ENCODE measurements at places on chromosomes 3 and 15.

DNA sequence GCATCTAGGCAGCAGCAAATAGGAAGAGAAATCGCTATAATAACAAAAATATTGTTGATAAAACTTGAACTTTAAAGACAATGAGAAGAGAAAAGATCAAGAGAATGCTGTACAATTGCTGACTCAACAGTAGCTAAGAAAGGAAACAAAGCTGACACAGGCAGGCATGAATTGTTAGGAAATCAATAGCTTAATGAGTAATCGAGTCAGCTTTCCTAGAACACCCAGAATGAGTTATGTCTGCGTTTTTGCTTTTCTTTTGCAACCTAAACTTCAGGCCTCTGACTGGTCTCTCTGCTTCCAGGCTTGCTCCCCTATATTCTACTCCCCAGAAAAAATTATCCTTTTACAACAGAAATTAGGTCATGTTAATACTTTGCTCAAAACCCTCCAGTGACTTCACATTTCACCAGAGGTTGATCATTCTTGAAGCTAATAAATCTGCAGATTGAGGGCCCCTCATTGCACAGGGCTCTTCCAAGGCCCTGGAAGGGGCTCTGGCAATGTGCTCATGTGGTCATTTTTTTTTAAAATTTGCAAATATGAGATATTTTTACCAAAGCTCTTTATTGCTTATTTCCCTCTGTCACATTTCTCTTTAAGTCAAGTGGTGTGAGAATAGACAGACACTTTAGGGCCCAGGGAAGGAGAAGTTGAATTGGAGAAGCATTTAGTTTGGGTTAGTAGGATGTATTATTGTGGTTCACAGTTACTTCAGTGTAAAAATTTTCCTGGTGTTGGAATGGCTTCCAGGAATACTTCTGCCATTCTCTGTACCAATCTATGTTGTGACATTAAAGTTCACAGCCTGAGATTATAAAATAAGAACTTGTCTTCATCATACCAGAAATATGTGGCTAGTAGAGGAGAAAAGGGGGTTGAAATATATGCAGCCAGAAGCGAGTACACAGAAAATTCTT is 116.3 kb downstream of the TMCO5A start:
- no peak for DNase-seq

GRCh38 chr3:53083949-53084309 is 38.1 kb upstream of the SFMBT1 start:
- DNase-seq, result no peak

GRCh38 chr15:92617549-92618520 is 37.7 kb downstream of the FAM174B start:
- peak; percentile 75 for DNase-seq

GRCh38 chr3:130894986-130895280 is 1.0 kb downstream of the ATP2C1 start:
- peak; percentile 25 for DNase-seq

GRCh38 chr3:192382861-192383260 is 344.5 kb downstream of the FGF12 start:
- no peak for DNase-seq

DNA sequence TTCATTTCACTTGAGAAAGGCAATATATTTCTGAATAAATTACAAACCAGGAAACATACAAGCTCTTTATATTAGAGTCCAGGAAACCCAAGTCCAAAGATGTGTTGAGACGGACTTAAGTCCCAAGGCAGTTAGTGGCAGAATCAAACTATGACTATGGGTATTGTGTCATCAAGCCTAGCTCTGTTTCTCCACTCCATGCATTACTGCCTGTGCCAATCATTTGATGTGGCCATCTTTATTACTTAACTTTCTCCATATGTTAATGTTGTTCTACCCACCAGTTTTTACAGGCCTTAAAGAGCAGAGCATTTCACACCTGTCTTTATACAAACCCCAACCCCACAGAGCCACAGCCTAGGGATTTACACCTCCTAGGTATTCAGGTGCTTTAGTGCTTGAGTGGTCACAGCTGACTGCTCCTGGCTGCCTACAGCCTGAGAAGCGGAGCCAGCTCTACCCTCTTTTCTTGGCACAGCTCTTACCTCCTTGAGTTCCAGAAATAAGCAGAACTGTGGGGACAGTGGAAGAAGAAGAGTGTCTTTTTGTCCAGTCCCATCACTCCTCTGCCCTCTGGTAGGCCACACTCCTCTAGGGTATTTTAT is 92.1 kb downstream of the DTWD1 start:
- DNase-seq, result no peak

- DNase-seq, result no peak
Measured at GRCh38 chr3:57062101-57062631, 1.7 kb downstream of the SPATA12 start.

DNA sequence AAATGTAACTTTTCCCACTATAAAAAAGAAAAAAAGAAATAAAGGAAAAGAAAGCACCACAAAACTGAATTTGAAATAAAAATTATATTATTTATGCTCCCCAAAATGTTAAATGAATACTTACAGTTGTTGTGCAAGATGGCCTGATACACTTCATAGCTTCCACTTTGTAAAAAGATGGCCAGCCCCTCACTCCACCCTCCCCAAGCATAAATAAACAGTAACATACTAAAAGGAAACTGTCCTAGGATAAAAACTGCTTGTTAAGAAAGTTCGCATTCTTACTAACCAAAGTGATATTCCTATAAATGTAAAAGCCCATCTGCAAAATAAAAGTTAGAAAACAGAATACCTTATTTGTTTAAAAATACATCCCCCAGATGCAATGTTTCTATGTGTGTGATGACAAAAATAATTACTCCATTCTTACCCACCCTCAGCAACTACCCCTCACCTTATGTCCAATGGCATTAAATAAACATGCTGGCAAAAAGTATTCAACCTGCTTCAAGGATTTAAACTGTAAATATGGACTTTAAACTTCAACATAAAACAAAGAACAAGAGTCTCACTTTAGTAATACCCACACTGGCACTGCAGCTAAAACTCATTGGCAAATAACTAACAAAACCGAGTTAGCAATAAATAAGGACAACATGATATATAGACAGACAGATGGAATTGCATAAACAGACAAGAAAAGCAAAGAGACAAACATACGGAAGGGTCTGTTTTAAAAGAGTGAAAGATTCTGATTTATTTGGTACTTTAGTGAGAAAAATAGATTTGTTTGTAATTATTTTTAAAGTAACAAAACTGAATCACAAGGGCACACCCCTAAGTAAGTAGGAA is 47.7 kb downstream of the ZBTB20 start:
- peak; percentile 11 for DNase-seq

GRCh38 chr3:41327718-41328117 is 128.4 kb downstream of the CTNNB1 start:
- DNase-seq, result no peak

DNA sequence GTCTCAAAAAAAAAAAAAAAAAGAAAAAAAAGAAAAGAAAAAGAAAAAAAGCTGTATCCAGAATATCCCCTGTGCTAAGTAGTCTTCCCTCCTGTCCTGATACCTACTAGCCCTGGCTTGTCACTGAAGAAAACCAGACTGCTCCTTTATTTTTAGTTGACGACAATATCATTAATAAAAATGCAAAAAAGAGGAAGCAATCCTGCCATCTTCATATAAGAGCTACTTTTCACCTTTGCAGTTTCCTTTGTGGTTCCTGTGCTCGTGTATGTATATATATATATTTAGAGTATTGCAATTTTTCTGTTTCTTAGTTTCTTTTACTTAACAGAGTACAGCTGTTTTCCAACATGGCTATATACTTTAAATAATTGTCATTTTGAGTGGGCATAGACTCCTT is 13.6 kb downstream of the C3orf20 start:
- DNase-seq, result no peak

- DNase-seq, result no peak
Measured at GRCh38 chr3:112769286-112769978, 77.2 kb downstream of the CD200R1L start.

- DNase-seq, result peak; percentile 40
Measured at GRCh38 chr3:63349583-63350573, 71.8 kb downstream of the SYNPR start.

GRCh38 chr3:169310184-169310939 is 353.1 kb downstream of the MECOM start:
- DNase-seq, result no peak

DNA sequence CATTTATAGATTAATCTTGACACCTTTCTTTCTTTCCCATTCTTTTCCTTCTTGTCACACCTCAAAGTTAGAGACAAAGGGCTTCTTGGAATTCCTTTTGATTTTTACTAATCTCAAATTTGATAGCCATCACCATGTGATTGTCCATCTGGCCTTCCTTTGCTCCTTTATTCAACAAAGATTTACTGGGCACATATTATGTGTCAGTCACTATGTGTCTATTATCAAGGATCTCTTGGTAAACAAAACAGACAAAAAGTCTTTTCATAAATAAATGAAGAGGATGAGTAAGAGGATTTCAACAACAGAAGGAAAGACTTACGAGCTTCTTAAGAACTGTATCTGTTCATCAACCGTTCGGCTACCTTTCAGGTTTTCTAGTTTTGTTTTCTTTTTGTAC is 56.5 kb downstream of the SAMMSON start:
- DNase-seq, result no peak

GRCh38 chr3:136547293-136547692 is 204.9 kb downstream of the STAG1 start:
- no peak for DNase-seq

DNA sequence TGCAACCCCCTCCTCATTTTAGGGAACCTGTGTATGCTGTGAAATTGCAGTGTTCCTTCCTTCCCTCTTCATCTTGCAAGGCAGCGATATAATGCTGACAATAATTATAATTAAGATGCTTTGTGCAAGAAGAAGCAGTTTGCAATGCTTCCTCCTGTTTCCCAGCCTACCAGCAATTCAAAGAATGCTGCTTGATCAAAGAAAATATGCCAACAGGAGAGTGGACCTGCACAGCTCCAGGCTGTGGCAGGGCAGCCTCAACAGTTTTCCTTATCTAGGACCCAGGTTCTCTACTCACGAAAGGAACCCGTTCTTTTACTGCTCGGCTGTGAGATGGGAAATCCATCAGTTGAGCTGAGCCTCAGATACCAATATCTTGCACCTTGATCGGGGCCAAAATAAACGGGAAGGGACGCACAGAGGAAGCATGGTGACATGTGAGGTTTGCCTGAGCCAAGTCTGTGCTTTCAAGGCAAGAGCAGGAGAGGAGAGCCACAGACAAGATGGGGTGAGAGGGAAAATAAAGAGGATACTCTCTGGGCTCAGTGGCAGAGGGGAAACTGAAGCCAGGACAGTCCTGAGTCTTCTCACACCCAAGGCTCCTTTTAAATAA is 22.6 kb upstream of the LRTM1 start:
- no peak for DNase-seq

DNA sequence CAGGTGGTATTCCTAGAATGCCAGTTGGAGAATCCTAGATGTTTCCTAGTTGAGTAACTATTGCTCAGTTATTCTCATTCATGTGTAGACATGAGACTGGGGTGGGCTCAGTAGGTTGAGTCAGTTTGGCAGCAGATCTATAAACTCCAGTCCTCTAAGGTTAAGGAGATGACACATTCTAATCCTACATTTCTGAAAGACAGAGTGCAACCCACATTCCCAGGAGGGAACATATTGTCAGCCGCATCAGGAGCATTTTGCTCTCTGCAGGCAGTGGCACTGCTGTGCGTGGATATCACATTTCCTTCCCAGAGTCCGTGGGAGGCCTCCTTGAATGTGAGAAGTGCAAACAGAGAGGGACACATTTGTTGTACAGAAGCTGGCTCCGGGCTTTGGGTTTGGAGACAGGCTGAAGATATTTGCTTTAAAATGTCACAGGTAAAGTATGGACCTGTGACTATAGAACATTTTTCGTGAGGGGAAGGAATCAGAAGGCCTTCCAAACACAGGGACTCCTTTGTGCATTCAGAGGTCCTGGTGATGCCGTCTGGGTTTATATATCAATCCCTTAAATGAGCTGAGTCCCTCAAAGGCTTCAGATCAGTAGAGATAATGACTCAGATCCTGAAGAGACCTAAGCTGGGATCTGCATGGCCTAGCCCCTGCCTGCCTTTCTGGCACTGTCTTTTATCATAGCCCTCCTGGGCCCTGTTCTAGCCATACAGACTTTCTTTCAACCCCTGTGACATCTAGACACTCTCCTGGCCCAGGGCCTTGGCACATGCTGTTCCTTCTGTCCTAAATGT is 156.5 kb downstream of the CADPS start:
- no peak for DNase-seq

DNA sequence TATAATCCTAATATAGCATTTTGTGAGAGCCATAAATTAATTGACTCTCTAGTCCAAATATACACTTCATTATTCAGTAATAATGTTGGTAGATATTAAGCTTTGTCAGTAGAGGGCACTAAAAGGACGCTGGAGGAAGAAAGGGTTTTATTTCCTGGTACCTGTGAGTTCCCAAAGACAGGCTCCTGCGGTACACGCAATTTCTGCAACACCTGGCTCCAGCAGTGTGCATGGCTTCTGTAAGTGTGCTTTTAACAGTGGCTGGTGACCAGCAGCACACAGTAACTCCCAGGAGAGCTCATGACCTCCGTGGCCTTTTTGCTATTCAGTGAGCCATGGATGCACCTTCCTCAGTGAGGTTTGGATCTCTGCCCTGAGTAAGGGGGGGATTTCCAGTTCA is 338.3 kb upstream of the ZNF385D start:
- DNase-seq, result no peak

DNA sequence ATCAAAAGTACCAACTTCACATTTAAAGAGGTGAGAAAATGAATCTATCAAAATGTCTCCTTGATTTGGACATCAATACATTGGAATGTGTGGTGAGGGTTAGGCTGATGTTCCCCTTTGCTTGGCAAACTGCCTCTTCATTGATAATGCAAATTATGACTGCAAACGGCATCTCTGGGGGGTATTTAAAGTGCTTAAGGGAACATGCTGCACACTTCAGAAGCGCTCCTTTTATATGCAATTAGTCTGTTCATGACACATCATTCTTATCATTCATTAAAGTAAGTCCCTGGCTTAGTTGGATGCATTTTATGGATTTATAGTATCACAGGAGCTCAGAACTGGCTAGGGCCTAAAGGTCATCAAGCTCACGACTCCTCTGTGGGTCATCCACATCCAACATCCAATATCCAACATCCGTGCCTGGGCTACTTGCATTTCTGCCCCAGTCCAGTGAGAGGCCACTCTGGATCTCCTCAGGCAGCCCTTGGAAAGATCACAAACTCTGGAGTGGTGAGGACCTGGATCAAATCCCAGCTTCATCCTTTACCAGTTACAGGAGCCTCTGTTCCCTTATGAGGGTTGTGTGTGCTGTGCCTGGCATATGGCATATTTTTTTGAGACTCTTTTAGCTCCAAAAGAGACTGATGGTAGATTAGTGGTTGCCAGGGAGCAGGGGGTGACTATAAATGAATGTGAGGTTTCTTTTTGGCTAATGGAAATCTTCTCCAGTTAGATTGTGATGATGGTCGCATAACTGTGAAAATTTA is 136.8 kb upstream of the FOXB1 start:
- no peak for DNase-seq

DNA sequence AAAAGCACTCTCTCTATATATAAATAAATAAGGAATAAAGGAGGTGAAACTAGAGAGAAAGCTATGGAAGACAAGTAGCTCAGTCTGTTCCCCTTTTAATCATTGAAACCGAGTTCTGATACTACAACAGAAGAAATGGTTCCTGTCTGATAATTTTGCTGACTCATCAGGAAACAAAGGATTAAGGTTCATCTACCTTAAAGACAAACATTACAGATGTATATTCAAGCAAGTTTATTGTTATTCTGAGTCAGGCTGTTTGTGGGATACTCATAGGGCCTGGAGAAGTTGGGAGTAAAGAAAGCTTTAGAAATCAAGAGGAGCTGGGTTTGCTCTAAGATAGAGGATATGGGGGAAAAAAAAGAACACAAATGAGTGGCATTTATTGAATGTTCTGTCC is 566.0 kb downstream of the ROBO2 start:
- DNase-seq, result no peak

All from muscle of arm (tissue), 14 donors.